ENCODE measurements at places on chromosomes 4 and X.

- DNase-seq, result no peak
Measured at GRCh38 chrX:103565197-103565596, 20.1 kb upstream of the TCEAL4 start.

DNA sequence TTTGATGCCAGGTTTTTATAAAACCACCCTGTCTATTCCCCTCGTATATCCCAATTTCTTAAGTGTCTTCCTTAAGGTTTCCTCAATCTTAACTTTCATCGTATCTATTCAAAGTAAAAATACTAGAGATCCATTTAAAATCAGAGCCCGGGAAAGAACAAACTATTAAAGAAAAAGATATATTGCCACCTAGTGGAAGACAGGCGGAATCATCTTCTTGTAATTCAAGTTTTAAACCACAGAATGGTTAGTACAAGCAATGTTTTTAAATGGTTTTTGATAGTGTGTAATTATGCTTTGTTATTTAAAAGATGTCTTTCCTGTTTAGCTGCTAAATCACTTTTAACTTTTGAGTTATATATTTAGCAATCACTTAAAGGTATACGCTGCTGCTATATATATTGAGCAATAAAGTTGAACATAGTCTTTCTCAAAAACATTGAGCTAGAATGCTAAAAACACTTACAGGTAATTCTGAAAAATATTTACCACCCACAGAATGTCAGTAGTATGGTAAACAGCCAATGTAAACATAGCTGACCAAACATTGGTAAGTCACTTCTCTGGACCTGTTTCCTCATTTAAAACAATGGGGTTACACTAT, 18.2 kb downstream of the PRDM8 start:
- DNase-seq, result peak; percentile 30

GRCh38 chr4:143586080-143586479, 72.6 kb downstream of the SMARCA5 start:
- DNase-seq, result peak; percentile 8

GRCh38 chr4:106677213-106677612, 308.6 kb upstream of the GIMD1 start:
- DNase-seq, result no peak

GRCh38 chr4:122632396-122633143, 11.7 kb upstream of the IL21 start:
- no peak for DNase-seq
